GM12864 (cell line): ENCODE measurements at places on chromosomes 4 and X.

DNA sequence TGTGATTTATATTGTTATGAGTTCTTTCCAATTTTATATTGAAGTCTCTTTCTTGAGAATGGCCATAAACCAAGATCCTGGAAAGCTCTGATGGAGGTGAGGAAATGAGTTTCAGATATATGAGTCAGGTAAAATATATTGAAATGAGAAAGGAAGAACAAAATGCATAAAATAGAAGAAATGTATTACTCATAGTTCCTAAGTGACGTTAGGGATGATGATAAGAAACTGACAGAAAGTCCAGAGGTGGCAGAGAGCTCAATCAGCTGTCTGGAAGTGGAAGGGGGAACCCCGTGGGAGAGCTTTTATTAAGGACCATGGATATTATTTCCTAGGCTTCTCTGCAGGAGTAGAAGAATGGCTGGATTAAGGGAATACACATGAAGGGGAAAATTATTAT lies 24.6 kb downstream of the UGT2B7 start:
- DNase-seq, result no peak

DNA sequence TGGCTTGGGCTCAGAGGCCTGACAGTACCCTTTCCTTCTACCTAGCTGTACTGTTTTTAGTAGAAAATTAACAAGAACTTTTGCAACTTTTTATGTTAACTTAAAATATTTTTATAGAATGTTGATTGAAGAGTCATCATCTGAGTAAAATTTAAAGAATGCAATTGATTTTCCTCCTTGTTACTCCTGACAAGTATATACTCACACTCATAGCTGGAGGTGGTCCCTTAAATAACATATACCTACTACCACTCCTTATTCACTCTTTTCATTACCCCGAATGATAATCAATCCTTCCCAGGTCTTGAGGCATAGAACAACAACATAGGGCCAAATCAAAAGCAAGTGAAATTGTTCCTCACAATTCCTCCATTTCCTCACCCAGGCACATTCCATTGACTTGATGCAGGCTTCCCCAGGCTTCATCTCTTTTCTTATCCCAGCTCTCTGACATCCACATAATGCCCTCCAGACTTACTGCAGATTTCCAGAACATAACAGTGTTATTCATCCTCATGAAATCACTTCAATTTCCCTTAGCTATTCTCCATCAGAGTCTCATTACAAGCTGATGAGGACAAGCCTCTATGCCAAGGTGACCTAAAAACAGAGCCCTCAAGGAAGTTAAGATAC lies 73.2 kb upstream of the ANXA10 start:
- no peak for DNase-seq

DNA sequence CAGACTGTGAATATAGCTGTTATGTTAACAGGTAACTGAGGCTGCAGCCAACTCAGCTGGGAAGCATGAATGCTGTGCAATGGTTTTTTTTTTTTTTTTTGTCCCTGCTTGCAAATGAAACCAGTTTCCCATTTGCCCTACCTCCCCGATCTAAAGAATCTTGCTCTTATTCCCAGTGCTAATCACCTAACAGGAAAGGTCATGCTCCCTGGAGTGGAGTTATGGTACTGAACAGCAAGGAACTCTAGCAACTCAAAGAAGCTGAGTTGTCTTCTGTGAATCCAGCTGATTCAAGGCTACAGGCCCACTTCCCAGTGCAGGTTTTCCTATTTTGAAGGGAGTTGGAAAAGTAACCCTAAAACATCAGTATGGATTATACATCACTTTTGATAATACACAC lies 52.1 kb downstream of the HTR2C start:
- DNase-seq, result no peak

- DNase-seq, result no peak
These were observed 81.4 kb downstream of the ANTXR2 start for GRCh38 chr4:79991601-79992000.

GRCh38 chrX:2147928-2148327 lies 352.8 kb downstream of the DHRSX start:
- no peak for DNase-seq

GRCh38 chr4:39302901-39303300 lies 63.3 kb downstream of the RFC1 start:
- DNase-seq, result no peak

- DNase-seq, result no peak
These were observed 316.3 kb downstream of the DCTD start for GRCh38 chr4:182600856-182601255.

DNA sequence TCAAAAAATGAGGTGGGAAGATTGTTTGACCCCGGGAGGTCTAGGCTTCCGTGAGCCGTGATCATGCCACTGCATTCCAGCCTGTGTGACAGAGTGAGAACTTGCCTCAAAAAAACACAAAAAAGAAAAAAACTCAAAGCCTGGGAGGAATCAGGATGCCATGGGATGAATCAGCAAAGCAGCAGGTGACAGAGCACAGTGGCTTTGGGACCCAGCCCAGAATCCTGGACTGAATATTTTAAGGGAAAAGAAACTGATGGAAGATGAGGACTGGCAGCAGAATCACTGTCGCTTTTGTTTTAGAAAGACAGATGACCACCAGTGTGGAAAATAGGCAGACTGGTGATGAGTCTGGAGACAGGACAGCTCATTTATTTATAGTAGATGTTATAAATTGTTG lies 16.6 kb downstream of the S100G start:
- no peak for DNase-seq

- DNase-seq, result no peak
These were observed 35.4 kb upstream of the DHRSX start for GRCh38 chrX:2536141-2536540.

- no peak for DNase-seq
These were observed 55.1 kb upstream of the TNIP3 start for GRCh38 chr4:121219227-121219626.

DNA sequence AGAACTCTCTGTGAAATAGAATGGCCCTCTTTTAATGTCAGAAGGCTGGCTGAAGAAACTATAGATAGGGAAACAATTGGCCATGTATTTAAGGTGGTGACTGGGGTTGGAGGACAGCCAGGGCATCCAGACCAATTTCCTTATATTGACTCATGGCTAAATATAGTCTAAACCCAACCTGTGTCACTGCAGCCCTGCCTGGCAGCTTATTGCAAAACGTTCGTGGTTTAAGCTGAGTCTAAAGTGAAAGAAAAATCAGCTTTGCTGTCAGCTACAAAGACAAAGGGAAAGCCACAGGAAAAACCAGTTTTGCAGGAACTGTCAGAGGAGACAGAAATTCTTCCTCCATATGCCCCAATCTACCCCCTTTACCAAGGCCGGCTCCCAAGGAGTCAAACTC lies 902.8 kb upstream of the NDST4 start:
- no peak for DNase-seq

- no peak for DNase-seq
These were observed 675.2 kb upstream of the INTU start for GRCh38 chr4:126957556-126957955.

- DNase-seq, result no peak
These were observed 4.3 kb downstream of the SLC9A7 start for GRCh38 chrX:46754586-46755061.

- no peak for DNase-seq
These were observed 28.8 kb downstream of the ASIC5 start for GRCh38 chr4:155837203-155837796.

- no peak for DNase-seq
These were observed 857 bp downstream of the SCML1 start for GRCh38 chrX:17737986-17738713.

DNA sequence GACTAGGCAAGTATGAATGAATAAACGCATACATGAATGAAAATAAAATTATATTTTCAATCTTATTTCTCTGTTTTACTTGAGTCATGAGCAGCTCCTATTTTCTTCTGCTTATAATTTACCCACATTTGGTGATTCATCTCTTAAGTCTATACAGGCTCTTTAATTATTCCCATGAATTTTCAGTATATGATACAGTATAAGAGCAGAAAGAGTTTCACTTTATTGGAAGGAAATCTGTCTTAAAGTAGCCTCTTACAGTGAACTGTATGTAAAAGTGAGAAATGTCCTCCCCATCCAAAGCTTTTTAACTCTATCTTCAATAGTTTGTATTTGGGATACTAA lies 50.8 kb downstream of the TMEM165 start:
- no peak for DNase-seq

DNA sequence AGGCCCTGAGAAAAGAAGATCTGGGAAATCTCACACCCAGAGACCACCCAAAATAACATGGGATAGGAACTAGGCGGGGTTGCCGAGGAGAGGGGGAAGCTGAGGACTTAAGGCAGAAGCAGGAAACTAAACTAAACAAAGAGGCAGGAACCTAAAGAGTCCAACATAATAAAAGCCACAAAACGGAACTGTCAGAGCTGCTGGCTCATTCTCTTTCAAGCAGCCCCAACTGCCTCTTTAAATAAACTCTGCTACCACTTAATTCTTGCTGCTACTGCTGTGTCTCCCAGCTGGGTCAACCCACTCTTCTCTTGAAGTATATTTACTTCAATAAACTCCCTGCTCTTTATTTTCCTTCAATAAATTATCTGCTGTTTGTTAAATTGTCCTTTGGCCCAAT lies 44.5 kb downstream of the MAGEB16 start:
- no peak for DNase-seq

DNA sequence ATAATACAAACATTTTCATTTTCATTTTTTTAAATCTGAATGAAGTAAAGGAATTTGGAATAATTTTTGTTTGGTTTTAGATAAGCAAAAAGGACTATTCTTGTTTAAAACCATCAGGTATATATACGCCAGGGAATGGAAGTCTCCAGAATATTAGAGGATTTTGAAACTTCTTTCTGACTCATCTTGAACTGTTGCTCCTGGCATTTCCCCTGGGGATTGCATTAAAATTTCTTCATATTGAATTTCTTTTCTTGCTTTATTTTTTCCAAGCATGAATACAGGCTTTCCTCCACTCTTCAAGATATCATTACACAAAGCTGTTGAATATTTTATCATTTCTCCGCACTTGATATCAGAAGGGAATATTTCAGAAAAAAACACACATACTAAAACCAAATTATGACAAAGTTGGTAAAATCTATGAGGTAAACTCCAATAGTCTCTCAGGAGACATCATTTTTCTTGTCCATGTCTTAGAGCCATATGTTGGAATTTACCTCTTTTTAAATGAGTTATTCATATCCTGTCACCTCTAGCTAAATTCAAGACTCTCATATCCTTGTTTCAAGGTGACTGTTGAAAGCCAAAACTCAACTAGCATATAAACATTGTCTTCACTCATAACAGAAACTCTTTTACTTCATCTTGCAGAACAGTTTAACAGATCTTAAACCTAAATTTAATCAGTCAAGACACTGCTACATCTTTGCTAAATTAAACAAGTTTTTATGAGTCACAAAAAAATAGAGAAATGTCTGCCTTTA lies 20.7 kb upstream of the CSN1S1 start:
- DNase-seq, result peak; percentile 10

DNA sequence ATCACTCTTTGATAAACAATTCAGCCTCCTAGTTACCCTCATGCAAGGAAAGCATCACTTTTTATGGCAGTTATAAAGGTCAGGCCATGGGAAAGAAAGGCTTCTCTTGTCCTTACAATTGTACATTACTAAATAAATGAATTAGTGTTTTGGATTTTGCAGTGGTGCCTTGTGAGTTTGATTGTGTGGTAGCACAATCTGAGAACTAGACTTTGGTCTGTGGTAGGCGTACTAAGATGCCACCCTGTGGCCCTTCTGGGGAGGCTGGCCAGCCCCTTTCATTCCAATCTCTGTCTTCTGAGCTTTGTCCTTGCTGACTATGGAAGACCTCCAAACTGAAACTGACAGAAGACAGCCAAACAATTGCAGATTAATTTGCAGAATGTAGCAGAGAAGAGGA lies 14.6 kb upstream of the HNRNPD start:
- no peak for DNase-seq

GRCh38 chrX:8657883-8658282 lies 74.1 kb downstream of the ANOS1 start:
- no peak for DNase-seq

DNA sequence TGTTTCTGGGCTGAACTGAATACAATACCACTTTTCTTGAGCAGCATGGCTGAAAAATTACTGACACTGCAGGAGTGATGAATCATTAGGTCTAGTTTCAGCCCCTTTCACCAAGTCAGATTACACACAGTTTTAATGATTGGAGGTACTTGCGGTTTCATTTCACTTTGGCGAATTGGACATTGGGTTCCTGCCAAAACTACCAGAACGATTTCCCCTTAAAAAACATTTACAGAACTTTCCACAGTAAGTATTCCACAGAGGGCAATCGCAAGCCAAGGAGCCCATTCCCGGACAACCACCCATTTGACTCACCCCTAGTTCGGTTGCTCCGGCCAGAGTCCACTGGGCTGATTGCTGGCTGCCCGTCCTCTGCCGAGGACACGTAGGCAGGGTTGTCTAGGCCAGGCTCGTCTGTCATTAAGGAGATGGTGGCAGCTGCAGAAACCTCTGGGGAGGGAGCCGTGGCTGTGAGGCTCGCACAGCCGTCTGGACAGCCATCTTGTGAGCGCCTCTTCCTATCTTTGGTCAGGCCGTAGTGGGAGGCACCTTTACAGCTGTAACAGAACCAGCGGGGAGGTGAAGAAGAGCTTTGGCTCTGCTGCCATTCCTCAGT lies 83.5 kb downstream of the LNX1 start:
- no peak for DNase-seq

DNA sequence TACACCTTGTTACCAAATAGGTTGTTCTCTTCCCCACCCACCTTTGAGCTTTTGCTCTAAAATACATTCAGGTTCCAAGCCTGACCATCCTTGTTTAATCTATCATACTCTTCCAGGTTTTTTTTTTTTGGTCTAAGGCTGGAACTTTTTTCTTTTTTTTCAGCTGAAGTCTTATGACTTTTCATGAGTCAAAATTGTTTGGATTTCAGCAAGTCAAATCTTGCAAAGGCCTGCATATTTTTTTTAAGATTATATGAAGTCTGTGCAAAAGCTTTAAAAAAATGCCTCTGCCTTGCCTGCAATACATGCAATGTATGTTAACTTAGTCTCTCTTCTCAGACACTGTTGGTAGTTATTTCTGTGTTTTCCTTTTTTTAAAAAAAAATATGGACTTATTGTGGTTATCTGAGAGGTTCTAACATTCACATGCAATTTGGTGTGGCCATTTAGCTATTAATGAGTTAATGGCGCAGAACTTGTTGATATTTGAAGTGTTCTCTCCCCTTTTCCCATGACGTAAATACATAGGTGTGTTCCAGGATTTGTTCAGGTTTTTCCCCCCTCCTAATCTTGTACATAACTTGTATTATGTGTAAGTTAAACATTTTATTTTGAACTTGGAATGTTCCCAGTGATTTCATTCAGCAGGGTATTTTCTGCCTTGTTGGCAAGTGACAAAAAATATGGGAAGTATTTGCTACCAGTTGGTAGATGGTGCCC lies 58.7 kb downstream of the CCKAR start:
- DNase-seq, result no peak

- DNase-seq, result no peak
These were observed 91.2 kb downstream of the ABLIM2 start for GRCh38 chr4:8067274-8067936.

DNA sequence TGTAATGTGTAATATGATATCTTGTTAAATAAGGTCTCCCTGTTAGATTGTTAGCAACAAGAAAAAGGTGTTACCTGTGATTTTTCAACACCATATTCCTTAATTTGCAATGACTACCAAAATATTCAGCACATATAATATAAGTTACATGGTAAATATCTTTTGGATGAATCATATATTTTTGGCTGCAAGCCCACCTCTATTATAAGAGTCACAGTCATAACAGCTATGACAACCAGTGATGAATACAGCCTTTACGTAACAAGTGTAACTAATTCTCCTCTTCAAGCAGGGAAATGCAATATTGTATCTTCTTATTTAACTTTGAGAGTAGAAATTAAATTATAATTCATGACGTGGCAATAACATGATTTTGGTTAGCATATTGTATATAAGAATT lies 187.0 kb downstream of the NLGN4X start:
- DNase-seq, result no peak

GRCh38 chrX:44913656-44914531 lies 40.9 kb downstream of the KDM6A start:
- no peak for DNase-seq
